Activated T-cell treated with anti-CD3 and anti-CD28 coated beads, Interleukin-2, amount 50 U/mL, for 4 hours (primary cell): ENCODE measurements at places on chromosomes 1 and 21.

- no peak for DNase-seq
These were observed 73.7 kb downstream of the SPATA46 start for GRCh38 chr1:162303004-162303344.

GRCh38 chr1:75985827-75986226 lies 53.6 kb upstream of the ASB17 start:
- no peak for DNase-seq

DNA sequence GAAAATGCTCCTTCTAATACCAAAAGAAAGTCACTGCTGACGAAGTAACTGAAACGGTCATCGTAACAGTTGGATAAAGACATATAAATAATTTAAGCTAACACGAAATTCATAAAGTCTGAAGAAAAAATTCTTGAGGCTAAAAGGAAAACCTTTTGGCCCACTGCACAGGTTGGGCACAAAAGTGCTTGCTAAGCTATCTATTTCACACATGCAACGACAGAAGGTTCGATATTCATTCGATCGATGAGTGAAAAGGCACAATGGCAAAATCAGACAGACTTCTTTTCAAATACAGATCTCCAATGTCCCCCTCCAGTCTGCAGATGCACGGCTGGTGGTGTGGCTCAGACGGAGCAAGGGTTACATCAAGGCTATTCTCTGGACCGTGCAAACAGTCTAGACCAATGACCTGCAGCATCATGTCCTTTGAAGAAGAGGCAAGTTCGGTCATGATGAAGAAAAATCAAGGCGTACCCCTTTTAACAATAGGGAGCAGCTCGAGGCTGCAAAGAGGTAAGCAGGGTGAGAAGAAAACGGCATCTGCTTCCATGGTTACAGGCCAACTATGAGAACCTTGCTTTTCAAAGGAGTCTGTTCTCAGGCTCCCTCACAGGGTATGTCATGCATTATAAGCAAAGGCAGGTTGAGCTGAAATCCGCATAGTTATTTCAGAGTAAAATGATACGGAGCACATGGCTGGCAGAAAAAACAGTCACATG lies 579.6 kb downstream of the USP25 start:
- no peak for DNase-seq

- no peak for DNase-seq
These were observed 50.7 kb downstream of the ZZZ3 start for GRCh38 chr1:77631751-77632150.

- no peak for DNase-seq
These were observed 302.8 kb downstream of the MATN1 start for GRCh38 chr1:30420519-30421050.

- DNase-seq = no peak
These were observed 71.9 kb downstream of the HIVEP3 start for GRCh38 chr1:41846625-41847405.

GRCh38 chr1:111275079-111275478 lies 15.6 kb upstream of the CHIA start:
- no peak for DNase-seq

- no peak for DNase-seq
These were observed 446.3 kb upstream of the NCAM2 start for GRCh38 chr21:20551939-20552338.

- DNase-seq = no peak
These were observed 391 bp downstream of the IFT25 start for GRCh38 chr1:53945183-53945432.

- no peak for DNase-seq
These were observed 71.0 kb downstream of the NFASC start for GRCh38 chr1:204941421-204942338.

DNA sequence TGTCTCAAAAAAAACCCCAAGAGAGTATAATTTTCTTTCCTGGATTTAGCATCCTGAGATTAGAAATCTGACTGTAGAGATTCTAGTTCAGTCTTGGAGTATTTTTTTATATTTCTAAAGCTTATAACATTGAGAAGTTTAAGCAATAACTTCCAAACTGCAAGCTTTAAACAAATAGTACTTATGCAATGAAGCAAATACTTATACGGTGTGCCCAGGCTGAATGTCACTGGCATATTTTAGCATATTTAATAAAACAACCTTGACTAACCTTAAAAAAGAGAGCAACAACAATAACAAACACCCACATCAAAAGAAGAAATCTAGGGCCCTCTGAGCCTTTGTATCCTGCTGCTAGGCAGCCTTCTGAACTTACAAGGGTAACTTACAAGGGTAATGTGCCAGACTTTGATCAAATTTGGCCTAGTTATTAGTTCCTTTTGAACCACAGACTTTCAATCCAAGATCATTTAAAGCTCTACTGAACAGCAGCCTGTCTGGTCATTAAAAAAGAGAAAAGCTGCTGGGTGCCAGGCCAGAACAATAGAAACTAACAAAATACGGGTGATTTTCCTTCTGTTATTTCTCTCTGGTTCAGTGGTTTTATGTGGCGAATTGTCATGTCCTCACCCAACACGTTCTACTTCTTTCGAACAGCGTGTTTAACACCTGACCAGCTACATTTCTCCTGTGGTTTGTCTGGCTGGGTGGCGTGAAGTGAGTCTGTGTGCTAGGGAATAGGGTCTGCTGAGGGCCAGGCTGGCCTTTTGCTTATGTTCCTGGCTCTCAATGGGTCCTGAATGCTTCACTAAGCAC lies 16.2 kb downstream of the MTOR start:
- DNase-seq = no peak

DNA sequence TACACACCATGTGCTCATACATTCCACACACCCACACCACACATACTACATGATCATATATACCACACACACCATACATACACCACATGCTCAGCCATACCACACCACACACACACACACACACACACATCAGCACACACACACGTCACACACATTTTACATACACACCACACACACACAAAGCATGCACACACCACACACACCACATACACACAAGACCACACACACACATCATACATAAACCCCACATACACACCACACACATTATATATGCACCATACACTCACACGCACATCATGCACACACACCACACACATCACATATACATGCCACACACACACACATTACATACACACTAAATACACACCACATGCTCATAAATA lies 124.5 kb upstream of the ERG start:
- no peak for DNase-seq
